Neural crest cell (in vitro differentiated cells): ENCODE measurements at places on chromosomes 16 and 17.

DNA sequence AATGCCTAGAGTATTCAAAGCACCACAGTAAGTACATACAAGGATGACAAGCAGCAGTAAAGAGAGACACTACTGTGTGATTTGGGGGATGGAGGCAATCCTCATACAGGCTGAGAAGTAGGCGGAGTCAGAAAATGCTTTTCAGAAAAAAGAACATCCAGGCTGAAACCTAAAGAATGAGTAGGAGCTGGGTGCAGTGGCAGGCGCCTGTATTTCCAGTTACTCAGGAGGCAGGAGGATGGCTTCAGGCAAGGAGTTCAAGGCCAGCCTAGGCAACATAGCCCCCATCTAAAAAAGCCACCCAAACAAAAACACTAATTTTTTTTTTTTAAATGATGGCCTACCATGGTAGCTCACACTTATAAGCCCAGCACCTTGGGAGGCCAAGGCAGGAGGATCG is 10.3 kb downstream of the KANSL1 start:
- H3K4me1 ChIP-seq, result peaks cover 72% of the 10 kb centered on the region
- peak overlapping the region; percentile 3 for H3K4me3 ChIP-seq
- no peak for DNase-seq
- H3K36me3 ChIP-seq, result no peaks in the 10 kb centered on the region

- H3K4me1 ChIP-seq, result no peaks in the 10 kb centered on the region
- no peak overlapping the region for H3K4me3 ChIP-seq
- no peaks in the 10 kb centered on the region for H3K27me3 ChIP-seq
- no peak overlapping the region for H3K27ac ChIP-seq
- DNase-seq, result no peak
Observed at GRCh38 chr16:4452674-4453073, 21.8 kb downstream of the NMRAL1 start.

GRCh38 chr17:77332034-77332971 is 191.5 kb downstream of the SEC14L1 start:
- H3K36me3 ChIP-seq, result peaks cover 4% of the 10 kb centered on the region
- no peak overlapping the region for H3K27ac ChIP-seq
- H3K4me3 ChIP-seq, result no peak overlapping the region
- no peaks in the 10 kb centered on the region for H3K27me3 ChIP-seq
- peaks cover 18% of the 10 kb centered on the region for H3K4me1 ChIP-seq

- no peak for DNase-seq
- H3K4me3 ChIP-seq, result peak overlapping the region; percentile 41
- H3K27ac ChIP-seq, result no peak overlapping the region
- peaks cover 63% of the 10 kb centered on the region for H3K27me3 ChIP-seq
- H3K4me1 ChIP-seq, result peaks cover 9% of the 10 kb centered on the region
Observed at GRCh38 chr16:58461640-58462039, 38.3 kb upstream of the NDRG4 start.

DNA sequence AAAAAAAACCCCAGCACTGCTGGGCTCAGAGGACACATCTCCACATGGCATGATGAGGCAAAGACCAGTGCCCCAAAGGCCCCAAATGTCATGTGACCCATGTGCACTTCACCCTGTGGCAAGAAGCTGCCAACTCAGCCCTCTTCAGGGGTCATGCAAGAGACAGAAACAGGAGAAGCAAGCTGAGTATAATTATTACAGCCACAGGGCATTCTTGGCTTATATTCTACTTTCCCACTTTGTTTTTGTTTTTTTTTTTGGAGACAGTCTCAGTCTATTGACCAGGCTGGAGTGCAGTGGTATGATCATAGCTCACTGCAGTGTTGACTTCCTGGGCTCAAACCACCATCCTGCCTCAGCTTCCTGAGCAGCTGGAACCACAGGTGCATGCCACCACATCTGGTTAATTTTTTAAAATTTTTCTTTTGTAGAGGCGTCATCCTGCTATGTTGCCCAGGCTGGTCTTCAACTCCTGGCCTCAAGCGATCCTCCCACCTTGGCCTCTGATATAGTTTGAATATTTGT is 32.7 kb upstream of the LITAF start:
- H3K27me3 ChIP-seq, result no peaks in the 10 kb centered on the region
- H3K27ac ChIP-seq, result no peak overlapping the region
- no peak overlapping the region for H3K4me3 ChIP-seq
